NCI-H82 (cell line): ENCODE measurements at places on chromosomes 1 and 21.

- no peak for DNase-seq
These were observed 111.1 kb downstream of the FNBP1L start for GRCh38 chr1:93559045-93559444.

GRCh38 chr1:165842671-165843129 is 15.3 kb downstream of the UCK2 start:
- no peak for DNase-seq

DNA sequence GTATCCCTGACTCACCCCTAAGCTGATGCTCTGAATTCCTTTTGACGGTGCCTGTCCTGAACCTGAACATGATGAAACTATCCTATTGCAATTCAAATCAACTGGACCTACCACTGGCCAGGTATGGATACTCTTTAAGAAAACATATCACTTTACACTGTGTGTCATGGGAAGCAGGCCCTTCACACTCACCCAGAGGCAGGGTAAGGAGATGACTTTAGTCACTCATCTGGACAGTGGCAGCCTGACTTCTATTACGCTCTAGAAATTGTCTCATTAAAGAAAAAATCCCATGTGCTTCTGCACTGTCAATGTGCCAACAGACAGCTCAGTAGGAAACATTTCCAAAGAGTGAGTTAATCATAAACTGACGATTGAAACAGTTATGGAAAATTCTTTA is 94.3 kb downstream of the VAV3 start:
- DNase-seq = no peak

GRCh38 chr1:34915521-34915920 is 13.9 kb downstream of the DLGAP3 start:
- DNase-seq = peak; percentile 82

DNA sequence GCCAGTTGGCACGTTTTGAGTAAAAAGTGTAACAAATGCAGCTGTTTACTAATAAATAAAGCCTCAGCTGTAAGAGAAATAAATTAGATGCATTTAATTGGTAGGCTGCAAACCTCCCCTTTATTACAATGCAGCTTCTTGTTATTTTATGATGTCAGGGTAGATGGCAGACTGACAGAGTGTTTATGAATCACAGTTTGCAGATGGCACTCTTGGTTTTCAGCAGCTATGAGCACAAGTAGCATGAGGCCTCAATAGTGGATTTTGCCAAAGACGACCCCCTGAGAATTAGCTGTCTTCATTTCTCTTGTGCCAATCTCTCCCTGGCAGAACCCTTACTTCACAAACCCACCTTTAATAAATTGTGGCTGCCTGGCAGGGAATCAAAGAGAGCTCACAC is 161.2 kb upstream of the C1orf87 start:
- no peak for DNase-seq

- no peak for DNase-seq
These were observed 104.6 kb upstream of the ZC3H11B start for GRCh38 chr1:219717536-219717935.

DNA sequence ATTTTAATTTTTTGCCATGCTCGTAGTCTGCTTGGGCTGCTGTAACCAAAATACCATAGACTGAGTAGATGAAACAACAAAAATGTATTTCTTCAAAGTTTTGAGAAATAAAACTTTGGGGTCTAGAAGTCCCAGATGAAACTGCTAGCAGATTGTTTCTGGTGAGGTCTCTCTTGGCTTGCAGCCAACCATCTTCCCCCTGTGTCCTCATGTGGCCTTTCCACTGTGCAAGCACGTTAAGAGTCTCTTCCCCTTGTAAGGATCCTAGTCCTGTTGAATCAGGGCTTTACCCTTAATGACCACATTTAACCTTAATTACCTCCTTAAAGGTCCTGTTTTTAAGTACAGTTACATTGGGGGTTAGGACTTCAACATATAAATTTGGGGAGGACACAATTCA is 86.6 kb downstream of the PTBP2 start:
- peak; percentile 89 for DNase-seq
